ENCODE measurements at places on chromosomes 12 and 14.

DNA sequence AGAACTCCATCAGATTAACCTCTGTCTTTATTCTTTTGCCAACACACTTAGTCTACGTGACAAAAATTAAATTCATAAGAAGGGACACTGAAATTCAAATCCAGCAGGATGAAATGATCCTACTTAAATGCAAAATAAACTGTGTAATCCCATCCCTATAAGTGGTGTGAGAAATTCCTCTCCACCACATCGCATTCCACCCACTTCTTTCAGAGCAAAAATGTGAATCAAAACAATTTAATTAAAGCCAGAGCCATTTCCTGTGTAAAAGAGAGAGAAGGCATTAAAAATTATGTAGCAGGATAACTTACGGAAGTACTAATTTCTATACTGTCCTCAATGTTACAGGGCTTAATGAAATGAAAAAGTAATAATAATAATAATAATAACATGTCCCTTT is 844.3 kb downstream of the GALC start:
- no peak for DNase-seq

GRCh38 chr14:91341751-91342154 is 75.9 kb downstream of the CCDC88C start:
- no peak for DNase-seq

DNA sequence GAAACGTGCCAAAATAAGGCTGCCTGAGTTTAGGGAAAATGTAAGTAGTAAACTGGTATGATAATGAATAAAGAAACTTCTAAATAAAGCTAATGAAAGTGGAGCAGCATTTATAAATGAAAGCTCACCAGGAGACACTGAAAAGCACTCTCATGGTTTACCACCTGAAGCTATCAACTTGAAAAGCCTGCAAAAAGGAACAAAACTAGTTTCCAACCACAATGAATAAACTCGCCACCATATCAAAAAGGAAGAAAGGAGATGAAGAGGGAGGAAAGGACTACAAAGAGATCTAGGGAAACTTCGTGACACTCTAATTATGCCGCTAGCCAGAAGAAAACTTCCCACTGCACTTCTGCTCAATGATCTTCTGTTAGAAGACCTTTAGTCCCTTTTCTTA is 66.7 kb downstream of the MED13L start:
- no peak for DNase-seq

- DNase-seq, result no peak
Observed at GRCh38 chr12:62995097-62995496, 60.1 kb upstream of the PPM1H start.

- no peak for DNase-seq
Observed at GRCh38 chr12:28446031-28446430, 255.8 kb downstream of the CCDC91 start.

Measured in RWPE2 (cell line).